ENCODE measurements at places on chromosomes 5 and 9.

- no peak for DNase-seq
These were observed 16.7 kb upstream of the TERT start for GRCh38 chr5:1311439-1312055.

DNA sequence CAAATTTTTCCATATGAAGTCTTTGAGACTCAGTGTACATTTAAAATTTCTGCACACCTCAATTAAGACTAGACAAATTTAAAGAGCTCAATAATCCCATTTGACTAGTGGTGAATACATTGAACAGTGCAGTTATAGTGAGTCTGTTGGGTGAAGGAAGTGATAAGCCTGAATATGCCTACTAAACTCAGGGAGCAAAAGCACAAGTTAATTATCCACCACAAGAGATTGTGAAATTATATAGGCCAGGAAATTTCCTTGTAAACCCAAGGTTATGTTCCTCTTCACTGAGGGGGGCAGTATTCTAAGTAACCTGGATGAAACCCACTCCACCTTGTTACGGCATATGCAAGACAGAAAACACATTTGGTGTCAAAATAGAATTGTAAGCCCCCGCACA is 612.9 kb upstream of the DAB2 start:
- DNase-seq: no peak

DNA sequence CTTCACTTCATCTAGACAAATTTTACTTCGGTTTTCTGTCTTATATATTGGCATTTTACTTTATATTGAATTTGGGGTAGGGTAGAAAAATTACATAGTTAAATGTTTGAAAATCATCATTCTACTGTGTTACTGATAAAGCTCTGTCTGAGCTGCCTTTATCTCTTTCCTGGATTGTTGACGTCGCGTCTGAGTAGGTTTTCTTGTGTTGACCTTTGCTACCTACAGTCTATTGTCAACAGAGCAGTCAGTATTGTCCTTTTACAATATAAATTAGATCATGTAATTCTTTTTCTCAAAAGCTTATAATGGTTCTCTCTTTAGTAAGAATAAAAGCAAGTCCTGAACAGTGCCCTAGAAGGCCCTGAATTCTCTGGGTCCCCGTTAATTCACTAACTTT is 128.2 kb downstream of the HACD4 start:
- DNase-seq: no peak

GRCh38 chr9:128002959-128003358 is 22.2 kb upstream of the EEIG1 start:
- no peak for DNase-seq

DNA sequence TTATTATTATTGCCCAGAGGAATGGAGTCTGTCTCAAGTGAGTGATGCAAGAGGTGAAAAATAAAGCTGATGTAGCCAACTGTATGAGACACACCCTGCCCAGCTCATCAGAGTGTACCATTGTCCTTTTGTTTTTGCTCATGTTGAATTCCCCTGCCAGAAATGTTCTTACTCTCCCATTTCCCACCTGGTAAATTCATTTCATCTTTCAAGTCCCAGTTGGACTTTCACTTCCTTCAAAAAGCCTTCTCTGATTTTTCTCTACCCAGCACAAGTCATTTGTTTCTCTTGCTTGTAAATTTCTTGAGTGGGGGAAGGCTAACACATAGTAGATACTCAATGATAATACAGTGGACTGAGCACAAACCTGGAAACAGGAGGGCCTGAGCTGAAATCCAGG is 394.5 kb upstream of the ZNF462 start:
- no peak for DNase-seq

DNA sequence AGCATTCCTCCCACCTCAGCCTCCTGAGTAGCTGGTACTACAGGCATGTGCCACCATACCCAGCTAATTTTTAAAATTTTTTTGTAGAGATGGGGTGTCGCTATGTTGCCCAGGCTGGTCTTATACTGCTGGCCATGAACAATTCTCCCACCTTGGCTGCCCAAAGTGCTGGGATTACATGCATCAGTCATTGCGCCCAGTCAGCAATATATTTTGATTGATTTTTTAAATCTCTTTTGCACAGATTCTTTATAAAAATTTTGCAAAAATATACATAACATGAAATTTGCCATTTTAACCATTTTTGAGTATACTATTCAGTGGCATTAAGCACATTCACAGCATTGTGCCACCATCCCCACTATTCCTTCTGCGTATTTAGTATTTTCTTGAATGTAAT is 94.0 kb downstream of the INVS start:
- no peak for DNase-seq

DNA sequence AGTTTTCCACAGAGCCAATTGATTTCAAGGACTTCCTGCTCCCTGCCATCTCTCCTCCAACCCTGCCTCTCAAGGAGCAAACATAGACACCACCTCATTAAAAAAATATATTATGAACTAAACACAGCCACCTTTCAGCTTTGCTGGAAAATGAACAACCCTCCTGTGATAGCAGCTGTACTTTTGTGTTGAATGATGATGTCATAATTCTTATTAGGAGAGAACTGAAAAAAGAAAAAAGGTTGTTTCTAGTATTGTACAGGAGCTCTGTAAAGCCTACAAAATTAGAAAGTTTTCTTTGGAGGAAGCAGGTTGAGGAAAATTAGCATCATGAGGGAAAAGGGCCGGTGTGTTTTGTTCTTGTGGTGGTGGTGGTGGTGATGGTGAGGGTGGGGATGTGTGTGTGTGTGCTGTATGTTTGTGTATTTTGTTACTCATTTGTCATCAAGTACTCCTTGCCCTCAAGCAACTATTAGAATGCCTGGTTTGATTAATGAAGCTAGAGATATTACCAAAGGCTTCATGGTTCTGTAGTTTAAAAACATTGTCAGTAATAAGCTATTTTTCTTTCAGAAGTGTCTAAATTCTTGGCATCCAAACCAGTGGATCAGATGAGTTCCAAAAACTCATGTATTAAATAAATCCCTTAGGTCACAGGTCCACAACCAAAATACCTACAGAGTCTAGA is 405.9 kb downstream of the TLE4 start:
- no peak for DNase-seq

Data from activated CD8-positive, alpha-beta memory T cell treated with anti-CD3 and anti-CD28 coated beads, Interleukin-2, amount 50 U/mL, for 4 hours (primary cell).